ENCODE measurements at places on chromosomes 1 and 21.

GRCh38 chr1:178397678-178398077 lies 99.1 kb downstream of the CLEC20A start:
- DNase-seq: no peak

- DNase-seq: no peak
These were observed 25.2 kb upstream of the TAL1 start for GRCh38 chr1:47257224-47257623.

GRCh38 chr1:165942062-165942461 lies 114.6 kb downstream of the UCK2 start:
- DNase-seq: no peak

DNA sequence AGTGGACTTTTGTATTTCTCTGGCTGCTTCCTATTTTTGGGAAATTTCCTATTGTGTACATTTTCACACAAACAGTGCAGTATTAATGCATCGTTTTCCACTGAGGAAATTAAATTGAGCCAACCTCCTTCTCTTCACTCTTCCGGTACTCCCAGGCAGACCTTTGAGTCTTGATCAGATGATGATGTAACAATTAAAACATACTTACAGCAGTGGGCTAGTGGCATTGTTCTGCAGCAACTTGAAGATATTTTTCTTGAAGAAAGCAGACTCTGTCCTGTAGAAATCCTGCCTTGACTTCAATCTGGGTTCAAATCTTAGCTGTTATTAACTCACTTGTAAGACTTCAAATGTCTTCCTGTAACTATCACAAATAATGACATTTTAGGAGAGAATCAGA lies 19.0 kb upstream of the TMEM200B start:
- DNase-seq: no peak

GRCh38 chr1:87089823-87090222 lies 175.4 kb downstream of the HS2ST1 start:
- DNase-seq: no peak

DNA sequence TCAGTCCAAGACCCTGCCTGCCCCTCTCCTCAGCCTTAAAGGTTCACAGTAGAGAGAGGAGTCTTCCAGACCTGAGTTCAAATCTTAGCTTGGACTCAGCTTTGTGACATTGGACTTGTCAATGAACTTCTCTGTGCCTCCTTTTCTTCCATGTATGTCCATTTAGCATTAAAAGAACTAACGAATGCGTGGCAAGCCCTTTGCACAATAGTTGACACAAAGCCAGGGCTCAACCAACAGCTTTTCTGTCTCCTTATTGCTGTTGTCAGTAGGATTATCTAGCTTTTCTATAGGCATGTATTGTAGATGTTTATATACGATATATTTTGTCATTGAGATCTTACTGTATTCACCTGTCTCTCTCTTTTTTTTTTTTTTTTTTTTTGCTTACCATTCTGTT lies 450.8 kb downstream of the PTPRU start:
- no peak for DNase-seq

DNA sequence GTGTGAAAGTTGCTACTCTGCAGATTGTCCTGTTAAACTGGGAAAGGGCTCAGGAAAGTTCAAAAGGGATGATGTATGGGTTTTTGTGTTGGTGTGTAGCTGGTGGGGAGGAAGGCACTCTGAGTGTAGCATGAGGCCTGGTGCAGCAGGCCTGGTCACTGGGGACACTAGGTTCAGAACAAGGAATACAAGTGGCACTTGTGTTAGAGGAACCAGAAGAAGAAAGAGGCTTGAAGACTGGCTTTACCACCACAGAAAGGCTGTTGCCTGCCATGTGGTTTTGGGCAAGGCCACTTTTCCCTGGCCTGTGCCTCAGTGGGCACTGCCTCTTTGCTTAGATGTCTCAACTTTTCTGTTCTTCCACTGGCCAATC lies 122.8 kb downstream of the NOS1AP start:
- DNase-seq: no peak

DNA sequence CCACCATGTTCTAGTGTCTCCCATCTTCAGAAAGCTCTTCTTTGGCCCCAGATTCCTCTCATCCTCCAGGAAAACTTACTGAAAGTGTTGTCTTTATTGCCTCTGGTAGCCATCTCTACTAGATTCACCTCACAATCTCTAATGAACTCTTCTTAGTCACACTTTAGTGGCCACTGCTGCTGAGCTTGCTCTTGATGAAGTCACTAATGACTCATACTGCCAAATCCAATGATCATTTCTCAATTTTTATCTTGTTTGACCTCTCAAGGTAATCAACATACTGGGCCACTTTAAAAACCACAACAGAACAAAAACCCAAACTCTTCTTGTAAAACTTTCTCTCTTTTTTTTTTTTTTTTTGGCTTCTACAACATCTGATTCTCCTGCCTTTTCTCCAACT lies 196.4 kb downstream of the LHX8 start:
- no peak for DNase-seq

Data from CD4-positive, alpha-beta T cell treated with Interleukin-6 for 4 hours (primary cell).